Nucleus accumbens (tissue), 56 donors: ENCODE measurements at places on chromosomes 16 and 17.

DNA sequence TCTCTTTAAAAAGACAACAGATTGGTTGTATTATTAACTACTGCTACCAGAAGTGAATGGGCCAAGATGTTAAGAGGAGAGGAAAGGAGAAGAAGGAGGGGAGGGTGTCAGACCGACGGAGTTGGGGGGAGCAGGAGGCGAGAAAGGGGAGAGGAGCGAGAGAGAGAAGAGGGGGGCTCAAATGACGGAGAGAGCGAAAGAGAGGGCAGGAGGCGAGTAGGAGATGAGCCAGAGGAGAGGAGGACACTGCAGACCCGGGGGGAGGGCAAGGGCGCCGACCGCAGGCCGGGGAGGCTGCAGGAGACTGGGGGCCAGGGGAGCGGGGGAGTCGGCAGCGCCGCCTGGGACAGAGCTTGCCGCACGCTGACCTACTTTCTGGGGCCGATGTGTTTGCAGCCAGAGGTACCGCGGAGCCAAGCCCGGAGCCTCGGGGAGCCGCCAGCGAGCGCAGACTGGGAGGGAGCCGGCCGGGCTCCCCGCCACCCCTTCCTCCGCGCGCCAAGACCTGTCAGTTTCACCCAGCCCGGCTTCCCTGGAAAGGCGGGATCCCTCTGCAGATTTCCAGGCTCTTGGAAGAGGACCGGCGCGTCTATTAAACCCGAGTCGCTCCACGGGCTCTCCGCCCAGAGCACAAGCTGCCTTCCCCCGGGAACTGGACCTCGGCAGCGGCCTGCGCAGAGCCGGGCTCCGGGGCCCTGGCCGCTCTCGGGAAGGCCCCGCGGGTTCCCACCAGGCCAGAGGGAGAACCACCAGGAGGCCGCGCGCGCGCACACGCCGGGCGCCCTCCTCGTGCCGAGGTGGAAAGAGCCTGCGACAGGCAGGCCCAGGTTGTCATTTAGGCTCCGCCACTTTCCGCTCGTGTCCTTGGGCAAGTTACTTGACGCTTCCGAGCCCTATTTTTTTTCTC lies 74.6 kb downstream of the CMC2 start:
- DNase-seq, result peak; percentile 17

DNA sequence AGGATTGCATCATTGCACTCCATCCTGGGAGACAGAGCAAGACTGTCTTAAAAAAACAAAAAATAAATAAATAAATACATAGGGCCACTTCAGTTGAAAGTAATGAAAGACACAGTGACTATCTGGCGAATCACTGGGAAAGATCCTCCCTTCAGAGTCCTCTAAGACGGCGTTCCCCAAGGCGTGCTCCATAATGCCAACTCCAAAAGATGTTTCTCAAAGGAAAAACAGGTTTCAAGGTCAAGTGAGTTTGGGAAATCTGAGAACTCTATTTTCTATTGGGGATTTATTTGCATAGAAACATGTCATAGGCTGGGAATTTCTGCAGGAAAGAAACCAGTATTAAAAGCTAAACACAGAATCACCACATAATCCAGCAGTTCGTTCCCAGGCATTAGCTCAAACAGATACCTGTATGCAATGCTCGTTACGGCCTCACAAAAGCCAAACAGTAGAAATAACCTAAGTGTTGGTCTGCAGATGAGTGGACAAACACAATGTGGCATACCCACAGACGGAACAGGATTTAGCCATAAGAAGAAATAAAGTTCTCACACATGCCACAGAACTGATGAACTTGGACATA lies 7.9 kb downstream of the KLHDC4 start:
- DNase-seq, result no peak

GRCh38 chr17:4307179-4307930 lies 43.6 kb upstream of the ANKFY1 start:
- DNase-seq, result no peak

GRCh38 chr16:4702466-4702808 lies 9.1 kb downstream of the NUDT16L1 start:
- DNase-seq, result no peak

- no peak for DNase-seq
Observed at GRCh38 chr17:1518410-1518809, 2.0 kb upstream of the INPP5K start.

- DNase-seq, result no peak
Observed at GRCh38 chr17:51035431-51035830, 85.2 kb downstream of the SPAG9 start.

DNA sequence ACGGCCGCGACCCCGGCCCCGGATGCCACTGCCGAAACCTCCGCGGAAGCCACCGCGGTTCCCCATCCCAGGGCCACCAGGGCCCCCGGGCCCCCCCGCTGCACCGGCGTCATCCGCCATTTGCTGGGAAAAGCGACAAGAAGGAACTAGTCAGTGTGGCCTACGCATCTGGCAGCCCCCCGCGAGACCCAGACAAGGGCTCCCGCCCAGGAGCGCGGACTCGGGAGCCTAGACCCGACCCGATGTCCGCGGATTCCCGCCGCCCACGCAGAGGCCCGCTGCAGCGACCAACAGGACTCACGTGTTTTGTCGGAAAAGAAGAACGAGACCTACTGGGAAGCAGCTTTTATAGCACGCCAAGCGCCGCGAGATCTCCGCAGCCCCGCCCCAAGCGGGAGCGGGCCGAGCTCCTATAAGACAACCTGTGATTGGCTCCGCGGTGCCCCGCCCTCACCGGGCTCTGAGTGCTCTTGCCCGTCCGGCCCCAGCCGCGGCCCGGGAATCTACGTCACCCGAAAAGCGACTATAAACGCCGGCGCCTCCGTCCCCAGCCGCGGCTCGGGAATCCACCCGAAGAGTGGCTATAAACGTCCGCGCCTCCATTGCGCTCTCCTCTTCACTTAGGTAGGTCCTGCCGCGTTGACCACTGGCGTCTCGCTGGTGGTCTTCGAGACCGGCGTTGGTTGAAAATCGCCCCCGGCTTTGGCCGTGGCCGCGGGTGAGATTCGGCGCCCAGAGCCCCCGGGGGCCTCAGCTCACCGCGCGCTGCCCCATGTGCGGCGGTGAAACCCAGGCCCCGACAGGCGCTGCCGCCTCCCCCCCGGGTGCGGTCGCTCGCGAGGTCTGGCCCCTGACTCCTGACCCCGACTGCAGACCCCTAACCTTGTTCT lies at the start of gene RPS2:
Gene RPS2 (minus strand): TSS at position 321 of the 890 bp plus-strand sequence. CDS start 201 bp downstream, at position 120.
- peak; percentile 86 for DNase-seq

- DNase-seq, result no peak
Observed at GRCh38 chr16:3998793-3999478, 117.3 kb downstream of the ADCY9 start.

GRCh38 chr16:16150117-16150877 lies 73.0 kb downstream of the ABCC6 start:
- DNase-seq, result peak; percentile 75

GRCh38 chr16:66752958-66753357 lies 1.5 kb upstream of the DYNC1LI2 start:
- DNase-seq, result no peak

- no peak for DNase-seq
Observed at GRCh38 chr16:81693041-81693743, 85.9 kb upstream of the PLCG2 start.

DNA sequence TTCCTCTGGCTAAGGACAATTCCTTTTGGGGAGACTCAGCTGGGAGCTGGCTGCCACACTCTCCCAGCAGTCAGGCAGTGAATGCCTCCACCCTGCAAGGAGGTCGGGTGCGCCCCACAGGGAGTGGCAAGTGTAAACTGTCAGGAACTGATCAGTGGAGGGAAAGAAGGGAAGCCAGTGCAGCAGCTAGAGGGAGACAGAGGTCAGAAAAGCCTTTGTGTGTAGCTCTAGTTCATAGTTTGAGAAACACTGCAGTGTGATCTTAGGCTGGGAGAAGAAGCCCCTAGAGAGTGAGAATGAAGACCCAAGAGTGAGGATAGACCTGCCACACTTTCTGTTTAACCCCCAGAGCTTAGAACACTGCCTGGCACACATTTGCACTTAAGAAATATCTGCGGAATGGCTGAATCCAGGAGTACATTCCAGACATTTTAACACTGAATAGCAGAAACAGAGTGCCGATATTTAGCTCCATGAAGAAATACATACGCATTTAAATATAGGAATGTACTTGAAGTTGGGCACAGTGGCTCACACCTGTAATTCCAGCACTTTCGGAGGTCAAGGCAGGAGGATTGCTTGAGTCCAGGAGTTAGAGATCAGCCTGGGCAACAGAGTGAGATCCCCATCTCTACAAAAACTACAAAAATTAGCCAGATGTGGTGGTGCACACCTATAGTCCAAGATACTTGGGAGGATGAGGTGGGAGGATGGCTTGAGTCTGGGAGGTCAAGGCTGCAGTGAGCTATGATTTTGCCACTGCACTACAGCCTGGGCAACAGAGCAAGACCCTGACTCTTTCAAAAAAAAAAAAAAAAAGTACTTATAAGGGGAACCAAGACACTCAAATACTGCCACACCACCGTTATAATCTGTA lies 11.1 kb upstream of the SLC5A11 start:
- DNase-seq, result peak; percentile 4

DNA sequence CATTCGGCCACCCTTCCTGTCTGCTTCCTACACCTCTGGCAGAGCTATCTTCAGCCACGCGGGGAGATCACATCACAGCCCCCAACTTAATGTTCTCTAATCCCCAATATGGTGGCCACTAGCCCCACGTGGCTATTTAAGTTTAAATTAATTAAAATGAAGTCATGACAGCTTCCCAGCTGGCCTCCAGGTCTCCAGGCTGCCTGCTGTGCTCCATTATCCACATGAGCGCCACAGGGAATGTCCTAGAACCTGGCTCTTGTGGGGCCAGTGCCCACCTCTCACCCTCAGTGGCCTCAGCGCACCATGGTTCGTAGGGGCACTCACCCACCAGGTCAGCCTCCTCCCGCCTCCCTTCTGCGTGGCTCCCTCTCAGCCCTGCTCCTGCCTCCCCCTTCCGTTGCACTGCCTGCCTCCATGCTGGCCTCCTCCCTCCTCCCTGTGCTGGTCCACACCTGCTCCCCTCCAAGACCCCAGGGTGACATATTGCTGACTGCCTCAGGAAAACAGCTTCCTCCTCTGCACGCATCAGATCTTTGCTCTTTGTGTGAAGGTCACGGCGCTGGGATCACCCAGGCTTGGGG lies 47.7 kb downstream of the IRF8 start:
- DNase-seq, result no peak

GRCh38 chr17:56291226-56291805 lies 138.0 kb downstream of the ANKFN1 start:
- DNase-seq, result no peak

DNA sequence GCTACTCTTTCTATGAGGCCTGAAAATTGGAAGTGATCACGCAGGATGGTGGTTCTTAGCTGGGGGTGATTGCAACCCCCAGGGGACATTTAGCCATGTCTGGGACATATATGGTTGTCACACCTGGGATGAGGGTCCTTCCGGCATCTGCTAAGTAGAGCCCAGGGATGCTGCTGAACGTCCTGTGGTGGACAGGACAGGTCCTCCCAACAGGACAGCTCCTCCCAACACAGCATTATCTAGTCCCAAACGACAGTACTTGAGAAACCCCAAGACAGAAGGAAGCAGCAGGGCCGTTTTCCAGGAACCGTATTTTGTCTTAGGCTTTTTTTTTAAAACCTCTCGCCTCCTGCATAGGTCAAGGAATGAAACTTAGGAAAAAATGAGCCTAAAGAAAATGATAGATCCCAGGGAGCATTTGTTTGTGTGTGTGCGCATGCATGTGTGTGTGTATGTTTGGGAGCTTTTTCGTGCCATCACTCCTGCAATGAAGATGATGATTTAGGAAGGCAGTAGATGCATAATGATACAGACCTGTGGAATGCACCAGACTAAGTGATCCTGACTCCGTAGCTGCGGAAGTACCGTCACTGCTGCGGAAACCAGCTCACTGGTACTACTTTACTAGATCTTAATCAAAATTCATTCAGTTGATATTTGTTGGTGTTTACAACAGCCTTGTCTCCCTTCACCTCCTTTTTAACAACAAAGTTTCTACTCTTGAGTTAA lies 118.2 kb downstream of the SNX29 start:
- DNase-seq, result no peak

GRCh38 chr16:66176111-66176510 lies 190.4 kb upstream of the CDH5 start:
- no peak for DNase-seq

DNA sequence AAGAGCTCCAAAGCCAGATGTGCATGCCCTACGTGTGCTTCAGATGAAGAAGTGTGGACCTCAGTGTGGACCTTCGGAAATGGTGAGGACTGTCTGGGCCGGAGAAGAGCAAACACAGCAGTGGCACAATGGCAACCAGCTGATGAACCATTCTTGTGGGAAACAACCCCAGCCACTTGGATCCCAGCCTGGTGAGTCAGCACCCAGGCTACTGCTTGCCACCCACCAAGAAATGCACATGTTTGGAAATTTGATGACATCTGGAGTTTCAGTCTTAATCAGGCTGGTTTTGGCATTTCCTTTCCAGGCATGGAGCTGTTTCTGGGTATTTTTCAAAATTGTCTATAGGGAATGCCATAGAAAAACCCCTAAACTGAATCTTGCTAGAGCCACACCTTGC lies 42.7 kb downstream of the DYNLRB2 start:
- no peak for DNase-seq

DNA sequence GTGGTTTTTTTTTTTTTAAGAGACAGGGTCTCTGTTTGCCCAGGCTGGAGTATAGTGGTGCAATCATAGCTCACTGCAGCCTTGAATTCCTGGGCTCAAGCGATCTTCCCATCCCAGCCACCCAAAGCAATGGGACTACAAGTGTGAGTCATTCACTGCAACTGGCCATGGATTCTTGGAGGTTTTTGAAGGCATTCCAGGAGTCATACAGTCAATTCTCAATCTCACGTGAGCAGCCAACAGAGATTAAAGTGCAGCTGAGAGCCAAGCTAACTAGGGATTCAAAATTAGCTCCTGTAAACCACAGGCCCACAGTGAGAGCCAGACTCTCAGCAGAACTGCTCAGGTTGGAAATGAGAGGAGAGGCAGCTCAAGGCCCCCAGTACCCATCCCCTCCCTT lies 30.2 kb downstream of the XPO6 start:
- DNase-seq, result no peak

GRCh38 chr16:86252596-86252995 lies 257.7 kb upstream of the FOXF1 start:
- no peak for DNase-seq

DNA sequence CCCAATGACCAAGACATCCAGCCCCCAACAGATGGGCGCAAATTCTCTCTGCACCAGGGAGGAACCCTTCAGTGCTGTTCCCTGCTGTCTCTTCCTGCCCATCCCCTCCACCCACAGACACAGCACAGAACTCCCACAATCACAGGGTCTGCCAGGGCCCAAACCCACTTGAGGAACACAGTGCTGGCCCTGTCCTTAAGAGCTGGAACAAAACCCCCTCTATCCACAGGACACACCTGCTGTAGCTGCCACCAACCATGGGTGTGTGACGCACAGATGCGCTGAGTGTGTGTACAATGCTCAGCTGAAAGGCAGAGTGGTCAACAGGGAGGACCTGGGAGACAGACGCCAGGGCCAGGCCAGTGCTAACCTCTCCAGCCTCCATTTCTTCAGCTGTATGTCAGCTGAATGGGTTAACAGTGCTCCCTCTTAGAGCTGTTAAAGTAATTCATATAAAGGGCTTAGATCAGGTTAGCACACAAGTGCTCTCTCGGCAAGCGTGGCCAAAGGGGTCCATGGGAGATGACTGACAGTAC lies 62.1 kb downstream of the AMFR start:
- no peak for DNase-seq
